ENCODE measurements at places on chromosomes 12 and 14. TPM values are rescaled to one million over a fixed set of nuclear protein-coding genes. Genes with fewer than 3 reads are reported as not detected.
A peak's percentile ranks its signal among the peaks of the same experiment; 100 is the strongest.

DNA sequence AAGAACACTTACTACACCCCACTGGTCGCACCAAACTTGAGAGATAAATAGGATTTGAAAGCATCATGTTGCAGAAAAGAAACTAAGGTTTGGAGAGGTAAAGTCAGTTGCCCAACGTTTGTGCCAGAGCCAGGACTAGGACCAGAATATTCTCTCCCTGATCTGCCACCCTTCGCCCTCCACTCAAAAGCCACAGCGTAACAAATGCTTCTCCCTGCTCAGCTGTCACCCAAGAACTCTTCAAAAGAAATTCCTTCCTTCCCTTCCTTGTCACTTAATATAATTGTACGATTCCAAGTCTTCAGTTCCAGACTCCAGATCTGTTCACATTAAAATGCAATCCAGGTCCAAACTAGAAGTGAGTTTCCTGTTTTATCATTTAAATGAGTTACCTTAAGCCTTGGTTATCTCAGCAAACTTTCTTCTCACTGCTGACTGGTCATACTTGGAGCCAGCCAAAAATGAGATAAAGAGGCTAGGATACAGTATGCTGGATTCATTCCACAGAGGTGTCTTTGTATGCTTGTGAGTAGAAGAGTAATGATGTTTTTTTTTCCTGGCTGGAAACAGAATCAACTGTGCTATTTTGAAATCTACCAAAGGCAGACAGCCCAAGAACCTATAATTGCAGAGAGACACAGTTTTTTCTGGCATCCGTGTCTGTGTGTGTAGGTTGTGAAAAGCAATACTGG, 12.8 kb upstream of the PPFIBP1 start:
- no peak overlapping the region for H3K27ac ChIP-seq
- no peak for DNase-seq
- peaks cover 3% of the 10 kb centered on the region for H3K4me1 ChIP-seq
- H3K27me3 ChIP-seq, result no peaks in the 10 kb centered on the region

DNA sequence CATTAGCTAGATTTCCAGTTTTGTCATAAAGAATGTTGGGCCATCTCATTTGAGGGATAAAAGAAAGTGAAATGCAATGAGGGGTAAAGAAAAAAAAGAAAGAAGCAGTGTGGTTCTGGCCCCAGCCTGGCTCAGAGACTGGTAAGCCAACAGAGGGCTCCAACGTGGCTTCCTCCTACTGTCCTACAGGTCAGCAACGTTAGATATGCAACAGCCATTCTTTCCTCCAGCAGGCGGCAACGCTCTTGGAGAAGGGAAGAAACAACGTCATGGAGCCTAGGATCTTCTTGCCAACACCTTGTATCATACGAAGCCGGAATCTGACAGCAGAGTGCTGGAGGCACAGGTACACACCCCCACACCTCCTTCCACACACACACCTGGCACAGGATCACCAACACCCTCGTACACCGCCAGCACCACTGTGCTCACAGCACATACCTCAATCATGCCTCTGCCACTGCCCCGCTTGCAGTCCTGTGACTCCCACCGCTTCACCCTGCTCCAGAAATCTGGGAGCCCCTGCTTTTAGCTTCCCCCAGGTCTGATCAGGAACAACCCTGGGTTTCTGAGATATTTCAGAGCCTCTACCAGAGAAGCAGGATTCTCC, 102.8 kb downstream of the RPAP3 start:
- no peak overlapping the region for H3K4me3 ChIP-seq
- DNase-seq, result no peak
- H3K36me3 ChIP-seq, result no peaks in the 10 kb centered on the region
- H3K4me1 ChIP-seq, result peaks cover 8% of the 10 kb centered on the region
- no peak overlapping the region for H3K27ac ChIP-seq
- H3K27me3 ChIP-seq, result no peaks in the 10 kb centered on the region

- H3K4me1 ChIP-seq, result no peaks in the 10 kb centered on the region
- no peaks in the 10 kb centered on the region for H3K27me3 ChIP-seq
- H3K36me3 ChIP-seq, result no peaks in the 10 kb centered on the region
- H3K4me3 ChIP-seq, result no peak overlapping the region
- DNase-seq, result no peak
- H3K27ac ChIP-seq, result no peak overlapping the region
These were observed 462.4 kb downstream of the TRHDE start for GRCh38 chr12:72734581-72734980.

Gene RIPK3
- total RNA-seq, result 12.6 TPM

Gene PTCSC3
- not detected for total RNA-seq

DNA sequence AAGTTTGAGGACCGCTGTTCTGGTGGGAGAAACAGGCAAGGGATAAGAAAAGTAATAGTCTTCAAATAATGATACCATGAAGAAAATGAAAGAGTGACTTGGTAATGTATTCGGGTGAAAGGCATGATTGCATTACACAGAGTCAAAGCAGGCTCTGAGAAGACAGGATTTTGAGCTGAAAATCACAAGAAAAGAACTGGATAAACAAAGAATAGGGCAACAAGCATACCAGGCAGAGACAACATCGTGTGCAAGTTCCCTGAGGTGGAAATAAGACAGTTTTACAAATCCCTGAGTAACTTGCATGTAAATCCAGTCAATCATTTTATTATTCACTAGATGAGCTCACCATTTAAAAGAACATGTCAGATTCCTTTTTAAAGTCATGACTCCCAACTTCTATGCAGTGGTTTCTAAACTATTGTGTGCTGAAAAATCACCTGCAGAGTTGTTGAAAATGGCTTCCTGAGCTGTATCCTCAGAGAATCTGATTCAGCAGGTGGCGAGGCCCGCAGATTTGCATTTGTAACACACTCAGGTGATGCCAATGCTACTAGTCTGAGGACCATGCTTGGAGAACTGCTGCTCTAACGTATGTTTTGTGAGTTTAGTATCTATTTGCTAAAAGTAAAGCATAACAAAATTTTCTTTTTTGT, 133.0 kb upstream of the ABCD2 start:
- DNase-seq, result no peak
- H3K27me3 ChIP-seq, result no peaks in the 10 kb centered on the region
- H3K27ac ChIP-seq, result no peak overlapping the region
- no peaks in the 10 kb centered on the region for H3K36me3 ChIP-seq
- H3K4me1 ChIP-seq, result no peaks in the 10 kb centered on the region

- no peaks in the 10 kb centered on the region for H3K4me1 ChIP-seq
- no peak overlapping the region for H3K4me3 ChIP-seq
- H3K27ac ChIP-seq, result no peak overlapping the region
- no peaks in the 10 kb centered on the region for H3K36me3 ChIP-seq
- H3K27me3 ChIP-seq, result peaks cover 87% of the 10 kb centered on the region
These were observed 65.3 kb upstream of the C14orf180 start for GRCh38 chr14:104514156-104514848.

Gene CLEC4D
- not detected for total RNA-seq

DNA sequence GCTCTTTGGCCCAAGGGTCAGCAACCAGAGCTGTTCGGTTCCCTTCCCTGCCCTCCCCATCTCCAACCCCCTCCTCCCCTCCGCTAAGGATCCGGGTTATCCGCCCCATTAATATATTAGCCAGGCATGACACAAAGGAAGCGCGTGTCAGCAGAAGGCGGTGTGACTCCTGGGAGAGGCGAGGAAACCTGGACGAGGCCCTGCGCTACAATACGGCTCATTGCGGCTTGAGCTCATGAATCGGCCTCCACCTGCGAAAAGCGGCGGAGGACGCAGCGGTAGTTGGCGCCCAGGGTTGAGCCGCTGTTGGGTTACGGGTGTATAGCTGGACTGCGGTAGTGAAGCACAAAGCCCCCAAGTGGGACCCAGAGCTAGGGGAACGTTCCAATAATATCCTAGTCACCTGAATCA, 9.9 kb downstream of the FOXA1 start:
- DNase-seq, result peak; percentile 60
- no peaks in the 10 kb centered on the region for H3K27me3 ChIP-seq
- H3K27ac ChIP-seq, result peak overlapping the region; percentile 85
- peak overlapping the region; percentile 86 for H3K4me3 ChIP-seq
- H3K36me3 ChIP-seq, result peaks cover 72% of the 10 kb centered on the region
- peaks cover 21% of the 10 kb centered on the region for H3K4me1 ChIP-seq

GRCh38 chr14:62117751-62118105, 355.5 kb downstream of the SNAPC1 start:
- no peaks in the 10 kb centered on the region for H3K36me3 ChIP-seq
- peak overlapping the region; percentile 59 for H3K4me3 ChIP-seq
- no peaks in the 10 kb centered on the region for H3K27me3 ChIP-seq
- H3K4me1 ChIP-seq, result no peaks in the 10 kb centered on the region
- no peak for DNase-seq

Gene ADCY4
- total RNA-seq, result 3.4 TPM

DNA sequence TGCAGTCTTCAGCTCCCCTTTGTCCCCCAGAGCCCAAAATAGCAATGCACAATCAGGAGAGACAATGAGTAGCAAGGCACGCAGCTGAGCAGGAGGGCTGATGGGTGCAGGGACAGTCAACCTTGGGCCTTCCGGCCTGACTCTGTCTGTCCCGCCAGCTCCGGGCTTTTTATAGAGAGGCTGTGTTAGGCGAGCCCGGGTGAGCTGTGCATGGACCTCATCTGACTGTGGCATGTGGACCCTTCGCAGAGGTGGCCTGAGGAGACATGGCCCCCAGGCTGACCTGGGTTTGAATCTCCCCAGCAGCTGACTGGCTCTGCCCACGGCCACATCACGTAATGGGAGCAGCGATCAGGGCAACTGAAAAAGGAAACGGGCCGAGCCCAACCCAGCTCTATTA, 177.9 kb downstream of the TSPAN9 start:
- peaks cover 49% of the 10 kb centered on the region for H3K27me3 ChIP-seq
- DNase-seq, result no peak
- H3K36me3 ChIP-seq, result peaks cover 4% of the 10 kb centered on the region
- no peak overlapping the region for H3K27ac ChIP-seq
- H3K4me3 ChIP-seq, result no peak overlapping the region
- no peaks in the 10 kb centered on the region for H3K4me1 ChIP-seq

Gene POTEG
- total RNA-seq, result not detected

DNA sequence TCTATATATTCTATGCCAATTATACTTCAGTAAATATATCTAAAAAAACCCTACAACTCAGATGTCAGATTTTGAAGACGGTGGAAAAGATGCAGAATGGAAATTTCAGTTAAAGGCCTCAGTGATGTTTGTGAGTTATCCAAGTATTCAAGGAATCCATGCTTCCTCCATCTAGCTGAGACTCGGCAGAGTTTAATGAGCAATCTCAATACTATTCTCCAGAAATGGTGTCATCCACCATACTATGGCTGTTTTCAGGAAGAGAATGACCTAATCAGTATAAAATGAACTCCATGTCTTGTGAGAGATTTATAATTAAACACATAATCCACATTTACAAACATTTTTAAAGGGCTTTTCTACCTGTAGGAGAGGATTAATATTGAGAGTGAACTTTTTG, 66.0 kb downstream of the KLHL28 start:
- H3K27ac ChIP-seq, result no peak overlapping the region
- H3K4me3 ChIP-seq, result no peak overlapping the region
- no peaks in the 10 kb centered on the region for H3K27me3 ChIP-seq
- no peak for DNase-seq
- H3K4me1 ChIP-seq, result peaks cover 11% of the 10 kb centered on the region
- H3K36me3 ChIP-seq, result peaks cover 18% of the 10 kb centered on the region

Gene CNTN1
- total RNA-seq, result not detected

GRCh38 chr12:30961030-30961429, 34.5 kb downstream of the TSPAN11 start:
- no peak overlapping the region for H3K27ac ChIP-seq
- peaks cover 98% of the 10 kb centered on the region for H3K27me3 ChIP-seq
- H3K36me3 ChIP-seq, result peaks cover 4% of the 10 kb centered on the region
- no peaks in the 10 kb centered on the region for H3K4me1 ChIP-seq
- no peak for DNase-seq

- no peak for DNase-seq
- H3K4me3 ChIP-seq, result peak overlapping the region; percentile 48
These were observed 8.4 kb upstream of the EID3 start for GRCh38 chr12:104294927-104295668.

- peaks cover 61% of the 10 kb centered on the region for H3K4me1 ChIP-seq
- H3K36me3 ChIP-seq, result peaks cover 15% of the 10 kb centered on the region
These were observed 68.7 kb downstream of the CCDC88C start for GRCh38 chr14:91348845-91349465.

Gene CLEC1B
- total RNA-seq, result not detected

Gene ANO4
- total RNA-seq, result 1.9 TPM

Gene GUCY2C
- total RNA-seq, result not detected

GRCh38 chr14:73358187-73358586, 100.2 kb downstream of the NUMB start:
- peaks cover 4% of the 10 kb centered on the region for H3K36me3 ChIP-seq
- H3K27me3 ChIP-seq, result no peaks in the 10 kb centered on the region
- DNase-seq, result no peak
- no peak overlapping the region for H3K4me3 ChIP-seq

GRCh38 chr14:68730811-68731425, 61.9 kb downstream of the ZFP36L1 start:
- no peak for DNase-seq
- H3K4me1 ChIP-seq, result no peaks in the 10 kb centered on the region
- H3K27ac ChIP-seq, result no peak overlapping the region
- H3K27me3 ChIP-seq, result no peaks in the 10 kb centered on the region

GRCh38 chr14:96095581-96096476, 56.7 kb downstream of the C14orf132 start:
- no peaks in the 10 kb centered on the region for H3K4me1 ChIP-seq
- DNase-seq, result peak; percentile 26
- H3K27me3 ChIP-seq, result peaks cover 26% of the 10 kb centered on the region
- H3K36me3 ChIP-seq, result no peaks in the 10 kb centered on the region
- H3K27ac ChIP-seq, result no peak overlapping the region

DNA sequence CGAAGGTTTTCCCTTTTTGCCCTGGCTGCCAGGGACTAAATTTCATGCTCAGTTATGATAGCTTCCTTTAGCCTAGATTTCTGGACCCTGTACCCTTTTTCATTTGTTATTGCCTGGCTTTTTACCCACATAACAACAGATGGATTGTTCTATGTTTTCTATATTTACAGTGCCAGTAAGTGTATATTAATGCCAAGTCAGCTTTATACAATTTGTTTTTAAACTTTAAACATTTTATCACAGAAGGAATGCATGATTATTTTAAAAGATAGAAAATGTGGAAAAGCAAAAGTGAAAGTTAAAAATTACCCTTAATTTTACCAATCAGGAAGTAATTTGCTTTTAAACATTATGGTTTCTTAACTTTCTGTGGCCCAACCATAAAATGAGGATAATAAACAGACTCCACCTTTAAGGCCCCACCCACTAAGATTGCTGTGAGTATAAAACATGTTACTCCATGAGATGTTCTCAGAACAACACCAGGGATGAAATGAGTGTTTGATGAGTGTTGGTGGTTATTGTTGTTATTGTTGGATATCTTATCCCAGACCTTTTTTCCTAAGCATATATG, 496.8 kb downstream of the EGLN3 start:
- H3K27ac ChIP-seq, result no peak overlapping the region
- no peak for DNase-seq
- no peak overlapping the region for H3K4me3 ChIP-seq
- H3K27me3 ChIP-seq, result peaks cover 24% of the 10 kb centered on the region

GRCh38 chr12:6241495-6241894, 41.3 kb downstream of the CD9 start:
- peak; percentile 35 for DNase-seq
- H3K27ac ChIP-seq, result no peak overlapping the region
- H3K4me3 ChIP-seq, result no peak overlapping the region
- peaks cover 9% of the 10 kb centered on the region for H3K4me1 ChIP-seq

- H3K27ac ChIP-seq, result no peak overlapping the region
- no peaks in the 10 kb centered on the region for H3K36me3 ChIP-seq
- no peaks in the 10 kb centered on the region for H3K27me3 ChIP-seq
- H3K4me1 ChIP-seq, result no peaks in the 10 kb centered on the region
- no peak overlapping the region for H3K4me3 ChIP-seq
- no peak for DNase-seq
These were observed 121.1 kb upstream of the SYT10 start for GRCh38 chr12:33560653-33561208.
